T-helper 1 cell (primary cell): ENCODE measurements at places on chromosomes 6 and 20.

- no peak for DNase-seq
Measured at GRCh38 chr6:149363154-149363553, 36.9 kb upstream of the SUMO4 start.

- DNase-seq, result no peak
Measured at GRCh38 chr6:122077603-122078002, 321.8 kb upstream of the HSF2 start.

- DNase-seq, result no peak
Measured at GRCh38 chr6:28553986-28554881, 28.6 kb downstream of the GPX5 start.

- DNase-seq, result no peak
Measured at GRCh38 chr6:75306064-75306463, 21.5 kb upstream of the TMEM30A start.

DNA sequence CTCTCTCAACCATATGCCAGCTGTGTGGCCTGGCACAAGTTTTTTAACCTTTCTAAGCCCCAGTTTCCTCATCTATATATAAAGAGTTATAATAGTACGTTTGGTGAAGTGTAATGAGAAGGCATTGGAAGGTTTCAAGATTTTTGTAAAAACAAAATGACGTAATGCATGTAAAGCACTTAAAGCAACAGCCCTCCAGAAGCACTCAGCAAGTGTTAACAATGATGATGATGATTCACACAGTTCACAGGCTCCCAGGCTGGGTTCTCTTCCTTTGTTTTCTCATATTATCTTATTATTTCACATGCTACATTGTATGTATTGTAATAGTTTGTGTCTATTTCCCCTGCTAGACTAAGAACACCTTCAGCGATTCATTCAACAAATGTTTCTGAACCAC is 6.2 kb downstream of the CEP250 start:
- no peak for DNase-seq

- DNase-seq, result no peak
Measured at GRCh38 chr6:146767632-146768031, 168.9 kb downstream of the ADGB start.

- DNase-seq, result no peak
Measured at GRCh38 chr6:68876792-68877493, 241.9 kb downstream of the ADGRB3 start.

- peak; percentile 42 for DNase-seq
Measured at GRCh38 chr6:157381631-157382621, 936 bp downstream of the ZDHHC14 start.

DNA sequence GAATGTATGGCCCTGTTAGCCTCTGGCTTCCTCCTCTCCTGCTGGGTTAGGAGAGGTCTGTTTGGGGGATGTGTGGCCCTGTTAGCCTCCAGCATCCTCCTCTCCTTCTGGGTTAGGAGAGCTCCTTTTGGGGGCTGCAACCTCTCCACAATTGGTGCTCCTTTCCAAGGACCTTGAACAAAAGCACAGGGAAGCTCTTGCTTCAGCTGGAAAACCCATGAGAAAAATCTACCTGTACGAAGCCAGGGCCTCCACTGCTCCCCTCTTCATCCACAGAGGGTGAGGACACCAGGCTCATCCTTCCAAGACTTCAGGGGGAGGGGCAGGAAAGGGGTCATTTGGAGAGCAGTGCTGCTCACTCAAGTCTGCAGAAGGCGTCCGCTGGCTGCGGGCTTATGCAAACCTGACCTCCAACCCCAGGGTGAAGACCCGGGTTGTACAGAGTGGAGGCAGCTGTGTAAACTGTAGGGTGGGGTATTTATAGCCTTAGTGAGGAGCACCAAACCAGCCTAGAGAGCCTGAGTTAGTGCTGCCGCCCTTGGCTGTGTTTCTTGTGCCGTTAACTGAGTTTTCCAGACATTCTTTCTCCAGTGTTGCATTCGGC is 62.1 kb downstream of the SLC24A3 start:
- DNase-seq, result no peak

GRCh38 chr20:62588458-62589149 is 53.7 kb upstream of the SLCO4A1 start:
- DNase-seq, result no peak

GRCh38 chr6:21098134-21098533 is 495.4 kb upstream of the SOX4 start:
- no peak for DNase-seq

DNA sequence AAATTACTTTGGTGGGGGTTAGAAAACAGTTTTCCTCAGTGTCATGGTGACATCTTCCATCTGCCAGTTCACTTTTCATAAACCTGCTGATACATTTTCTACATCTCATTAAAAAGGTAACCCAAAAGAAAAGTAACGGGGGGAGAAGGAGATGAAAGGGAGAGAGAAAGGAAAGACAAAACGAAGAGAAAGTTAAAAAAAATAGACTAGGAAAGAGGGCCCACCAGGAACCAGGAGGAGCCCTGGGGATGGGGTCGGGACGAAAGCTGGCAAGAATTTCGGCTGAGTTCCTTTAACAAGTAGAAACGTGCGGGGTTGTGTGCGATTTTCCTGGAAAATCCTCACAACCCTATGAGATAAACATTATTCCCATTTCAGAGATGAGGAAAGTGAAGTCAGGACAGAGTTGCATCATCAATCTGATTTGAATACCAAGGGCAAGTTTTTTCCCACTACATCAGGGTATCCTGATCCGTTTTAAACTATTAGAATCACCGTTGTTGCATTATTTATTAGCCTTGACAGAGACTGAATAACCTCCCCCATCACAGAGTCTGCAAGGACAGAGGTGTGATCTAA is 53.4 kb upstream of the TPD52L1 start:
- DNase-seq, result no peak

DNA sequence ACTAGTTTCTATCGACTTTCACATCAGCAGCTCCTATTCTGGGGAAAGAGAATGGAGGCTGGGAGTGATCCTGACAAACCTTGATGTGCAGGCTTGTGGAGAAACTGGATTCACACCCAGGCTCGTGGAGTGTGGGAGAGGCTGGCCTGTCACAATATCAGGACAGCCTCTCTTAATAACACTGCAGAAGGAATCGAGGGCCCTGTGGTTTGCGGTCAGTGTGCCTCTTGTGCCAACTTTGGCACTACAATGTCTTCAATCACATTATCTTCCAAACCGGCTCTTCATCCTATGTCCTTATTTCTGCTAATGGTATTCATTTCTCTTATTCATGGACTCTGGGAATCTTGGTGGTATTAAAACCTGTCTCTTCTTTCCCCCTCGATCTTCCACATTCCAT is 92.7 kb downstream of the PRL start:
- no peak for DNase-seq

GRCh38 chr6:4653141-4653540 is 123.1 kb upstream of the CDYL start:
- DNase-seq, result no peak

DNA sequence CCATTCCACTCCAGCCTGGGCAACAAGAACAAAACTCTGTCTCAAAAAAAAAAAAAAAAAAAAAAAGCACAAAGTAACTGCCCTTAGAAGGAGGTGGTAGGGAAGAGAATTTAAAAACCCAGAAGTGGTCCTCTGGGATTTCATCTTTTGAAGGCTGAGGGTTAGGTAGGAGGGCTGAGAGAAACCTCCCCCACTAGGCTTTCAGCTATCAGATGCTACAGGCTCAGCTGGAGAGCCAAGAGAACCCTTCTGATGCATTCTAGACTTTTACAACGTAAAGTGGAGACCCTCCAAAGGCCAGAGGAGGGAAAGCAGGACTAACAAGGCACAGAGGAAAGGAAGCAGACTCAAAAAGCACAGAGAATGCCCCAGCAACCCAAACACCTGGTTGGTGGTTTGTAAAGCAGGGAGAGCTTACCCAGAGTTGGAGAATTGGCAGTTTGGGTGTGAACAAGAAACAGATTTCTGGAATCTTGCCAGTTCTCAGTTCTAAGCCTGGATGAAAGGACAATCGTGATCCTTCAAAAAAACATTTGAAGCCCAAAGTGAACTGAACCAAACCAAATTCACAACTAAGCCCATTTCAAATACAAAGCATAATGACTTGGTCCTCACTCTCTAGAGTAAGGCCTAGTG is 23.2 kb upstream of the SPAG4 start:
- DNase-seq, result no peak

GRCh38 chr20:15122613-15123012 is 785.2 kb upstream of the FLRT3 start:
- DNase-seq, result no peak

DNA sequence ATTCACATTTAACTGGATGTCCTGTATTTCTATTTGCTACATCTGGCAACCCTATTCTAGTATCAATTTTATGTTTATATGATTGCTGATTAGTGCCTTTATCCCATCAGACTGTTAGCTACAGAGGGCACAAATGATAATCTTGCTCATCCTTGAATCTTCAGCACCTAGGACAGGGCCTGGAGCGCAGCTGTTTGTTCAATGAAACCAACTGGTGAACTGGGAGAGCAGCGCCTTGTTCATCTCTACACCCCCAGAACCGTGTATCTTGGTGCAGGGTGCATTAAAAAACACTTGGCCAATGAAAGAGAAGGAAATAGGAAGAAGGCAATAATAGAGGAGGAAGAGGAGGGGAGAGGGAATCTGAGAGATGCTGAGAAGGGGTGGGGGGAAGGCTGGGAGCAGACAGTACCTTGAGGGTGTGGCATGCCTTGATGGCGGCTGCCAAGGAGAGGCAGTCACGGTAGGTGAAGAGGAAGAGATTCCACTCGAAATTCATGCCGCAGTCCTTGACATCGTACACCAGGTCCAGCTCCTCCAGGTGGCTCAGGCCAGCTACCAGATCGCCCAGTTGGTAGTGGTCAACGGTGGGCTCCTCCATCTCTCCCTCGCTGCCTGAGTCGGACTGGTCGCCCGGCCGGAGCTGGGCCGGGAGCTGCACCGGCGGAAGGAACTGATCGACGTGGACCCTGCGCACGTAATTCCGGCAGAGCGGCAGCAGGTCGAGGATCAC is 15.5 kb downstream of the TMEM151B start:
- no peak for DNase-seq

GRCh38 chr6:104286641-104287040 is 573.1 kb downstream of the HACE1 start:
- no peak for DNase-seq

DNA sequence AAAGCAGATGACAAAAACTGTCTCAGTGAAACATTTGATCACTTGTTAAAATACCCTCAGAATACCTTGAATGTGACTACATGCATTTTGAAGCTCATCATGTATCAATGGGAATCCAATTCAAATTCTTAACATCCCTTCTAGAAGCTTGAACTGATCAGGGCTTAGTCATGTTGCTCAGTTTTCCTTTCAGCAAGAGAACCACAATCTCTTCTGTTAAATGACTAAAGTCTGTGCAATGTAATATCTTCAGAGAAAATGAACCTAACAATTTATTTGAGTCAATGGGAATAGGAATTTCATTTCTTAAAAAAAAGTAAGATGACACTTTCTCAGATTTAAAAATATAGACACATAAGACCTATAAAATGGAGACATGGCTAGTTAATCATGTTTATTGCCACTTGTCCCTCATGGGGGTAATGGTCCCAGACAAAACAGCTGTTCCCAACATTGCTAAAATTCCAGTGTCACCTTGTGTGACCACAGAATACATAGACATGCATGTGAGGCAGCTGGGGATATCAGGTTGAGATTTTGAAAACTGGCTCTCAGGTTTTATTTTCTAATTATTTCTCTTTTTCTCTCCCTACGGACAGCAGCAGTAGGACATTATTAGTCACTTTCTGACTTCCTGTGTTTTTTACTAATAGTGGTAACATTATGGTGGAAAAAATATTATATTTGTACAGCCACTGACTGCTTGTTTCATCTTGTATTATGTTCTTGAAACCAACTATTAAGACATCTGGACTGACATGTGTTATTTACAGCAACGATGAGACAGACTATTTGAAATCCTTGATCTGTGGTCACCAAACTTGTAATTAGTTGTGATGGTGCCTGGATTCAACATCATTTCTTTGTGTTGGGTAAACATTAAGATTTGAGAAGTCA is 192.5 kb downstream of the COL9A1 start:
- no peak for DNase-seq

- DNase-seq, result no peak
Measured at GRCh38 chr6:161161121-161161520, 112.7 kb downstream of the AGPAT4 start.

DNA sequence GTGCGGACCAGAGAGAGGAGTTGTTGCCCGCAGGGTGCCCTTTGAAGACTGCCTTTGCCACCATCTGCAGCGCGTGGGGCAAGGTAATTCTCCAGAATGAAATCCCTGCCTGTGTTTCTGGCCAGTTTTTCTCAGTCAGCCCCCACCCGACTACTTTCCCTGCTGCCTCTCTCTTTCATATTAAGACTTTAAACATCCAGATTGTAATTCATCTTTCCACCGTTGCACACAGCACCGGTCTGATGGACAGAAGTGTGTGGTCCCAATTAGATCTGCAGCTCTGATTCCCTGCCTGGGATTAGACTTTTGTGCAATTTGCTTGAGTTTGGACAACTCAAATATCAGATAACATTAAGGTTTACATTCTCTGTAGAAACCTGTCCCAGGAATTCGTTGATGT is 489.0 kb downstream of the QKI start:
- no peak for DNase-seq

DNA sequence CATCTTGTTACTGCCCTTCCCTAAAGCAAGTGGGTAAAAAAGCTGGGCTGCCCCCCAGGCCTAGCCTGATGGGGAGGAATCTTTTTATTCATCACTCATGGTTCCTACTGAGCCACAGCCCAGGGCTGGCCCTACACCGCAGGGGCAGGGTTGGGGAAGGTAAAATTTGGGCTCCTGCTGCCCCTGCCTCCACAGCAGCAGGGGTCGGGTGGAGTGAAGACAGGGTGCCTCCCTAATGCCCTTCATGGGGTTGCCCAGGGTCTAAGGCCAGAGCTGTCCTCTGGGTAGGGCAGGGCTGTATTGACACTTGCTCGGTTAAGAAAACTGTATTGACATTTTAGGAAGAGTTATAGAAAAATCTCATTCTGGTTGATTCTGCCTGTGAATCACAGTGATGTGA is 8.9 kb upstream of the PSMG4 start:
- DNase-seq, result no peak

DNA sequence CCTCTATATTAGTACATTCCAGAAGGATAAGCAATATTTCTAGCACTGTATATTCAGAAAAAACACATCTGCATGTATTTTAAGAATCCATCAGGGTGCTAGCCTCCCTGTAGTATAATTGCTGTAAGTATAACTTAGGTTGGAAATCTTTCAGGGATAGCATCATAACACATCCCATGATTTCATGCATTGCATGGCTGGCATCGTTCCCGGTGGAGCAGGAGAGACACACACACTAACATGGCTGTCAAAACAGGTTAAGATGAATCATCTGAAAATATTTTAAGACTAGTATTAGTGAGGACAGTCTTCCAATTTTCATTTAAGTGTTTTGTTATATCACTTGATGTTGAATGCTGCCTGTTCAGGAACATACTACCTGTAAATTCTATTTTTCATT is 32.1 kb upstream of the CENPW start:
- DNase-seq, result no peak

GRCh38 chr6:31479151-31479932 is 18.6 kb upstream of the MICB start:
- DNase-seq, result no peak

- DNase-seq, result no peak
Measured at GRCh38 chr6:4212588-4212987, 77.2 kb upstream of the ECI2 start.

- DNase-seq, result no peak
Measured at GRCh38 chr20:17097603-17098002, 129.2 kb upstream of the PCSK2 start.
